ENCODE measurements at places on chromosomes 2 and 18. TPM values are rescaled to one million over a fixed set of nuclear protein-coding genes. Genes with fewer than 3 reads are reported as not detected.

The MEP1B gene
- total RNA-seq, result 0.15 TPM

The MSH6 gene
- 87.4 TPM for total RNA-seq

The GPR45 gene
- not detected for total RNA-seq

The LYPD6 gene
- total RNA-seq, result 0.06 TPM

The B3GNT7 gene
- total RNA-seq, result 2.3 TPM

Data from A549 treated with DMSO at 1 μM for 4 hours (cell line).